Stimulated activated CD8-positive, alpha-beta memory T cell treated with anti-CD3 and anti-CD28 coated beads, Interleukin-4, amount 100 ng/mL, for 48 hours (primary cell): ENCODE measurements at places on chromosomes 12 and 14.

- no peak for DNase-seq
Observed at GRCh38 chr14:68081489-68081888, 261.9 kb downstream of the RAD51B start.

- DNase-seq, result no peak
Observed at GRCh38 chr14:101893759-101894158, 70.6 kb upstream of the DYNC1H1 start.

DNA sequence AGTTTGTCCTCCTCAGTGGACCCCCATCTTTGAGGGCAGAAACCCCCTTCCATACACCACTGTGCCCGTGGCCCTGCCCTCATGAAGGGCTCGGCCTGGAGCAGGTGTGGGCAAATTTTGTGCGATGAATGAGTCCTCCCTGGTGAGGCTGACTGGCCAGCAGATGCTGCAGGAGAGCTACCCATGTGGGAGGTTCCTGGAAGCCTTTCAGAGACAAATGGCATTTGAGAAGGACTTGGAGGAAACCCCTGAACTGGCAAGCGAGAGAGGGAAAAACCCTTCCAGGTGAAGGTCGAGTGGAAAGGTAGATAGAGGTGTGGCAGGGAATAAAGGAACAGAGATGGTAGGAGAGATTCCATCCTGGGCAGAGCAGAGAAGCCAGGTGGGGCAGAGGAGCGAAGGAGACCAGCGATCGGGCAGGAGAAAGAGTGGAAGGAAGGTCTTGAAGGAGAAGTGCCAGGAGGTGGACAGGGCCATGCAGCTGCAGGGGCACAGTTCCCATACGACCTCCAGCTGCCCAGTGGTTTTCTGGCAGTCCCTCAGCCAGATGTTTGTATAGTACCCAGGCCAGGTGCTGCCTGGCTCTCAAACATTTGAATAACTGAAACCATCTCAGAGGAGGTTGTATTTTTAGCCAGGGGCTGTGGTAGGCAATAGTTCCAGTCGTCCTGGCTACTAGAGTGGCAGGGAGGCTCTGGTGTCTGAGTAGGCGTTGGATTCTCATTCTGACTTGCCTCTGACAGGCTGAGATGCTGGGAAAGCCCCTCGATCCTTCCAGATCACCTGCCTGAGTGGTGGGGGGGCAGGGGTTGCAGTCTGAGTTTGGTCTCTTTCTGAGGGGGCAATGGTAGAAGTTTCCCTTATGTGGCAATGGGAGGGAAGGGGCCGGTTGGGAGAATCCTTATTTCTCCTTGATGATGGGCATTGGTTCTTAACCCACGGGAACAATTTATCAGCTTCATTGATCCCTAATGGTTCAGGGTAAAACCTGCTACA, 40.1 kb downstream of the FBXL14 start:
- DNase-seq, result peak; percentile 70

DNA sequence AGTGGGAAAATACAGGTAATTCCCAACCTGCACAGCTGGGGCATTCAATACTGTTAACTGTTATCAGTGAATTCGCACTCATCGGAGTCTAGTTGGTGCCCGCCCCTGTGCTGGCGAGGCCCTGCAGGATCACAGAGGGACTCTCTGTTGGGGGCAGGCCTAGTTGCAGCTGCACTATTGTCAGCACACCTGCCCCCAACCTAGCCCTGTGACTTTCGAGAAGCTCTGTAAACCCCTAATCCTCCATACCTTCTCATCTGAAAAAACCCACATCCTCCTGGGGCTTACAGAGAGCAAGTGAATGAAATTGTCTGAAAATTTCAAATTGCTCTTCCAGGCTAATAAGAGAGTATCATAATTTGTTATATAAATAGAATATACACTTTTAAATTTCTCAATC, 132.2 kb upstream of the NUDT4 start:
- DNase-seq, result peak; percentile 32

- DNase-seq, result no peak
Observed at GRCh38 chr12:113874999-113875561, 91.0 kb downstream of the RBM19 start.

DNA sequence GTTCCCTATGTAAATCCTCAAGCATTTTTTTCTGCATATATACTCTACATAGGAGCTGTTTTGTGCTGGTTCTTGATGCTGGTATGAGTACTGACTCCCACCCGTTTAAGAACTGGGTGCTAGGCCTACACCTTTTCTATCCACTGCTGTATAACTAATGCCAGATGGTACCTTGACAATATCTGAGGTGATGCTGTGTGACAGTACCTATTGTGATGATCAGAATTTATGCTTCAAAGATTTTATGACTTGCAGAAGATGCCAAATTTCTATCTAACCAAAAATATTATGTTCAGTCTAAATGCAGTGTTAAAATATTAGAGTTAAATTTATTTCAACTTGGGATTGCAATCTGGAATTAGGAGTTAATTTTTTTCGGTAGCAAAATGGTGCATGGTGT, 272.3 kb upstream of the NOVA1 start:
- no peak for DNase-seq

- no peak for DNase-seq
Observed at GRCh38 chr12:48696626-48697025, 14.6 kb upstream of the KANSL2 start.

DNA sequence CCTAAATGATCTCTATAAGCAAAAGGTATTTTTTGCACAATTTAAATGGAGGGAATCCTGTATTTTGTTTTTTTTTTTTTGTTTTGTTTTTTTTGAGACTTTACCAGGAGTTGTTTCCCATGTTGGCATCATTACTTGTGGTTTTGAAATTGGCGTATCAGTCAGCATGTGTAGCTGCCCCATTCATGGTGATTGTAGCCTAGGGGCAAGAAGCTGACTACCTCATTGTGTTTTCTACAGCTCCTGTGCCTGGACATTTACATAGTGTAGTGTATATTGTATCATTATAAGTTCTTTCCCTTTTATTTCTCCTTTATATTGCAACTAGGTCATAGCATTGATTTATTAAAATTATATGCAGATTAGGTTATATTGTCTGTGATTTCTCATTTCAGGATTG, 24.5 kb downstream of the SAMD4A start:
- DNase-seq, result no peak

DNA sequence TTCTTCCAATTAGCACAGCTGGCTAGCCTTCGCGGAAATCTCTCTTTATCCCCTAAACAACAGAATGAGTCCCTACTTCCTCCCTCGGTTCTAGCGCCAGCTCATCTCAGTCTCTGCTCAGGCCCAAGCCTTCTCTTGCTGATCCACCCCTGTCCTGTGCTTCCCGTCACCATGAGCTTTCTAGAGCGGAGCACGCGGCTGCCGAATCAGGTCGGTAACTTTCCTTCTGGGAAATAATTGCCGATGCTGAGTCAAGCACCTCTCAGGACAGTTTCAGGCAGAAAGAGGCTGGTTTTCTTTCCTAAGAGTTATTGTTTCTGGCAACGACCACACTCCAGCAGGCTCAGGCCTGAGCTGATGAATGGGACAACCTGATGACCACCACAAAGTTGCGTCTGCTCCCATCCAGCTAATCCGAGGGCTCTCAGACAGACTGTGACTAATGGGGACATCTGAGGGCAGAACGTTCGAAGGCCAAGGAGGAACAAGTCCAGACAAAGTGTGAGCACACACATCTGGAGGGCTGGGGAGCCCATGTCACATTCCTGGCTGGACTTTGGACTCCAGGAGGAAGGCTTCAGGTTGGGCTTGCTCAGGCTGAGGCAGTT, 13.6 kb upstream of the GPR68 start:
- no peak for DNase-seq

- DNase-seq, result no peak
Observed at GRCh38 chr12:17304503-17305347, 698.8 kb upstream of the LMO3 start.

DNA sequence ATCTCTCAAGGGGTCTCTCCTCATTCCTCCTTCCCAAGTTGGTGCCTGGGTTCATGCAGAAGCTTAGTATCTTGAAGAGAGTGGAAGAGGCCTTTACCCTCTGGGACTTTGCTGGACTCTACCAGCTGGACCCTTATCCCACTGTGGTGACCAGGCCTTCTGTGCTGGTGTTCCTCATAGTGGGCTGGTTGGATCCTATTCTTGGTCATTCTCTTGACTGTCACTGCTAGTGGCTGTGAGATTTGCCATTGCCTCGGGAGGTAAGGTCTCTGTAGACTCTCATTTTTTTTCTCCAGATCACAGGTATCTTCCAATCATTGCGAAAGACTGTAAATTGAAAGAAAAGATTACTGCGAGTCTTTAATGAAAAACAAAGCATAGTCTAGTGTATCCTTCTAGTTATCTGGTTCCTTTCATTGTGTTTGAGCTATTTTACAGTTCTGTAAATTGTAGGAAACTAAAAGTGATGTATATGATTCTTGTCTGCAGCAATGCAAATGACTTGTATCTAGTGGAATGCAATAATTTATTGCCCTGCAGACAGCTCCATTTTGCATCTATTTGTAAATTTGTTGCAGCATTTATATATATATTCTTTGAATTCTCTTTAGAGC, 217.9 kb downstream of the AEBP2 start:
- DNase-seq, result no peak

- no peak for DNase-seq
Observed at GRCh38 chr12:38374751-38375150, 58.2 kb downstream of the ALG10B start.

- no peak for DNase-seq
Observed at GRCh38 chr12:56753566-56753965, 1.4 kb upstream of the PRIM1 start.

- no peak for DNase-seq
Observed at GRCh38 chr14:90700933-90701776, 115.1 kb downstream of the TTC7B start.

- no peak for DNase-seq
Observed at GRCh38 chr12:3313675-3314663, 177.0 kb upstream of the PRMT8 start.

- no peak for DNase-seq
Observed at GRCh38 chr14:68564191-68564825, 228.6 kb downstream of the ZFP36L1 start.

- no peak for DNase-seq
Observed at GRCh38 chr14:88470542-88471440, 84.0 kb downstream of the PTPN21 start.

GRCh38 chr14:72685456-72685855, 208.4 kb downstream of the DPF3 start:
- no peak for DNase-seq

GRCh38 chr14:20413744-20414082, 412 bp upstream of the TEP1 start:
- DNase-seq, result no peak

DNA sequence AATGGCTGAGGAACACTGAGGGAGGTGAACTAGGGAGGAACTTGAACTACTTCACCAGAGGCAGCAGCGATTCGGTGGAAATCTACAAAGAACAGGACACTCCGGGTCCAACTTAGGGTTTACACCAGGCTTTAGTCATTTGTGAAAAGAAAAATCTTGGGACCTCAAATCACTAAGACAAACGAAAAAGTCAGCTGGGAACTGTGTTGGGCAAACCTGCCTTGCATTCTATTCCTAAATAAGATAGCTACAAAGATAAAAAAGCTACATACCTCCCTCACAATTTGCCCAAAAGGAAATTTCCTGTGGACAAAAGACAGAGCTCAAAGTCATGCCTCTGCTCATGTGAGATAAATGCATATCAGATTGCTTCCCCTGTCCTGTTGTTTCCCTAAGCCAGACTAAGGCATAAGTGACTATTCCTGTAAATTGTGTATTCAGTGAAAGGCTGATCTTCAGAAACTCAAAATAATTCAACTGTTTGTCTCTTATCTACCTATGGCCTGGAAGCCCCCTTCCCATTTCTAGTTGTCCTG, 106.6 kb downstream of the APAF1 start:
- no peak for DNase-seq

GRCh38 chr12:42364692-42365091, 38.7 kb downstream of the PPHLN1 start:
- no peak for DNase-seq

- no peak for DNase-seq
Observed at GRCh38 chr14:104069541-104069940, 16.0 kb upstream of the ASPG start.

DNA sequence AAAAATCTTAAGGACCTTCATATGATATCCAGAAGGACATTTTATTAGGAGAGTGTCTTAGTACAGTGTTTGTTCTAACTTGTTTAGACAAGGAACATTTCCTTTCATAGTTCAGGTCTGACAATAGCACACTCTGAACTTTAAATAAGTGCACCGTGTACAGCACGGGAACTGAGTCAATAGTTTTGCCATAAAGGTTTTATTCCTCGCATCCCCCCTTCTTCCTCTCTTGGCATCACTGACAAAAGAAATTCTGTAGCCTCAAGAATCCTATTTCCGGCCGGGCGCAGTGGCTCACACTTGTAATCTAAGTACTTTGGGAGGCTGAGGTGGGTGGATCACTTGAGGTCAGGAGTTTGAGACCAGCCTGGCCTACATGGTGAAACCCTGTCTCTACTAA, 58.3 kb downstream of the TMCC3 start:
- DNase-seq, result no peak

- no peak for DNase-seq
Observed at GRCh38 chr14:30227876-30228275, 300.2 kb upstream of the PRKD1 start.

- no peak for DNase-seq
Observed at GRCh38 chr12:132452596-132453350, 37.2 kb upstream of the FBRSL1 start.

DNA sequence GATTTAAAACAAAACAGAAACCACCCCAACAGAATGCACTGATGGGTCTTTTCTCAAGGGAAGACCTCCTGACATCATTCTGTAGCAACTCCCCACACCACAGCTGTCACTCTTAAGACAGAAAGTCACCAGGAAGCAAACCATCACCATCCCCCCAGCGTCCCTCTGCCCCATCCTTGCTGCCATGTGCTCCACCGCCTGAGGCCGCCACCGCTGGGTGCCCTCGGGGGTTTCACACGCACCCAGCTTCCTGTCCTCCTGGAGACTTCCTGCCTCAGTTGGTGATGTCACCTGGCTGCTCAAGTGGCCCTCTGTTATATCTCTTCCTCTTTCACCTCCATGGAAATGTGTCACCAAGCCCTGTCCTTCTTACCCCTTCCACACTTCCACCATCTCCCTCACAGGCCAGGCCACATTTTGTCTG, 71.4 kb upstream of the GPR68 start:
- peak; percentile 89 for DNase-seq

GRCh38 chr12:46219877-46220655, 48.8 kb downstream of the SLC38A1 start:
- DNase-seq, result peak; percentile 77

DNA sequence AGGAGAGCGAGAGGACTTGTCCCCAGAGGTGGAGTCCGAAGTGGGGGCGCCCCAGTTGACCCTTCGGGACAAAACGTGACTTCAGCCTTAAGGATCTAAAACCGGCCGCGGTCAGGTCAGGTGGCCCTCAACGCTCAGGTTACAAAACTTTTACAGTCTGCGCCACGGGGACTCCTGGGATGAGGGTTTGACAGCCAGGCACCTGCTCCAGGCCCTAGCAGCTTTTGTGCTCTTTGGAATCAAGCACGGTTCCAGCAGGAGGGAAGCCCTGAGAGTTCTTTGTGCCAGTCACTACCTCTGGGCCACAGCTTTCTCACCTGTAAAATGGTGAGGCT, 337 bp downstream of the ZC2HC1C start:
- no peak for DNase-seq

DNA sequence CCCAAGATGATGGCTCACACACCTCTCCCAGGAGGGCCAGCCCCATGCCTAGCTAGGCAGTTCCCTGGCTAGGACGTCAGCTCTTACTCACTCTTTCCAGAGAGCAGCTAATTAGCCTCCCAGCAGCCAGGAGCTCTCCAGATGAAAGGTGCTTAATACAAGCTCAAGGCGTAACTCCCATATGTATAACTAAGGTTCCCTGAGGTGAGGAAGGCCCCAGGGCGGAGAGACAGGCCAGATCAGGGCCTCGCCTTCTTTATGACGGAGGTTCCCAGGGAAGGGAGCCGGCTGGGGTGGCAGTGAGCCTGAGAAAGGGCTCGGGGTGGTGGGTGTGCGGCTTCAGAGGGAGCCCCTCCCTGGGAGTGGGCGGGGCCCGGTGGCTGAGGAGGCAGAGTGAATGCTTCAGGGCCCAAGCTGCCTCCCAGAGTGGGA, 26.4 kb upstream of the ZFP36L1 start:
- peak; percentile 40 for DNase-seq
